Endothelial cell (in vitro differentiated cells): ENCODE measurements at places on chromosomes 1 and 21. TPM values are rescaled to one million over a fixed set of nuclear protein-coding genes. Genes with fewer than 3 reads are reported as not detected.

GNG12 gene
- total RNA-seq: 26.2 TPM

GRCh38 chr1:213385806-213386324 lies 334.8 kb downstream of the RPS6KC1 start:
- DNase-seq: no peak
- H3K4me3 ChIP-seq: no peak overlapping the region
- no peak overlapping the region for H3K27ac ChIP-seq
- H3K27me3 ChIP-seq: peaks cover 2% of the 10 kb centered on the region

DNA sequence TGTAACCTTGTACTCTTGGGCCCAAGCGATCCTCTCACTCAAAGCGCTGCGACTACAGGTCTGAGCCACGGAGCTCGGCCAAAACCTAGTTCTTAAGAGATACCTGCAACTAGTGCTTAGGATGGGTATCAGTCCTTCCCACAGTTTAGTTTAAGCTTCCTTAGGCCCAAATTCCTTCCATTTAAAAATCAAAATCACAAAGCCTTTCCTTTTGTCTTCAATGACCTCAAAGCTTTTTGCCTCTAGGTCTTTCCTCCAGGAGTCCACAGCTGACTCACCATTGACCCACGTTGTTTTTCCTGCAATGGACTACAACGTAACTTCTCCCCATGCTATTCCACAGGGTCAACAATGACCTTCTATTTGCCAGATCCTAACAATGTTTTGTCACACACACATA lies 64.0 kb downstream of the APP start:
- peaks cover 42% of the 10 kb centered on the region for H3K36me3 ChIP-seq
- no peak overlapping the region for H3K27ac ChIP-seq

DNA sequence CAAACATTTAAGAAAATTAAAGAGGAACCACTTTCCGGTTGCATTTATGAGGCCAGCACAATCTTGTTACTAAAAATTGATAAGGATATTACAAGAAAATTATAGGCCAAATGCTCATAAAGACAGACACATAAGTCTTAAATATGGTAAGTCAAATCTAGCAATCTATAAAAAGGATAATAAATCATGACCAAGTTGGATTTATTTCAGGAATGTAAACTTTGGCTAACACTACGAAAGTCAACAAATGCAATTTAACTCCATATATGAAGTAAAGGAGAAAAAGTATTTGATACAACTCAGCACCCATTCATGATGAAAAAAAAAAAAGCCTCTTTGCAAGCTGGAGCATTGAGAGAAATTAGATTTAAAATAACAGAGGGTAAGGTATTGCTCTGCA lies 6.3 kb downstream of the HHAT start:
- no peaks in the 10 kb centered on the region for H3K36me3 ChIP-seq
- H3K27ac ChIP-seq: no peak overlapping the region
- H3K27me3 ChIP-seq: peaks cover 6% of the 10 kb centered on the region
- H3K4me3 ChIP-seq: no peak overlapping the region

DNA sequence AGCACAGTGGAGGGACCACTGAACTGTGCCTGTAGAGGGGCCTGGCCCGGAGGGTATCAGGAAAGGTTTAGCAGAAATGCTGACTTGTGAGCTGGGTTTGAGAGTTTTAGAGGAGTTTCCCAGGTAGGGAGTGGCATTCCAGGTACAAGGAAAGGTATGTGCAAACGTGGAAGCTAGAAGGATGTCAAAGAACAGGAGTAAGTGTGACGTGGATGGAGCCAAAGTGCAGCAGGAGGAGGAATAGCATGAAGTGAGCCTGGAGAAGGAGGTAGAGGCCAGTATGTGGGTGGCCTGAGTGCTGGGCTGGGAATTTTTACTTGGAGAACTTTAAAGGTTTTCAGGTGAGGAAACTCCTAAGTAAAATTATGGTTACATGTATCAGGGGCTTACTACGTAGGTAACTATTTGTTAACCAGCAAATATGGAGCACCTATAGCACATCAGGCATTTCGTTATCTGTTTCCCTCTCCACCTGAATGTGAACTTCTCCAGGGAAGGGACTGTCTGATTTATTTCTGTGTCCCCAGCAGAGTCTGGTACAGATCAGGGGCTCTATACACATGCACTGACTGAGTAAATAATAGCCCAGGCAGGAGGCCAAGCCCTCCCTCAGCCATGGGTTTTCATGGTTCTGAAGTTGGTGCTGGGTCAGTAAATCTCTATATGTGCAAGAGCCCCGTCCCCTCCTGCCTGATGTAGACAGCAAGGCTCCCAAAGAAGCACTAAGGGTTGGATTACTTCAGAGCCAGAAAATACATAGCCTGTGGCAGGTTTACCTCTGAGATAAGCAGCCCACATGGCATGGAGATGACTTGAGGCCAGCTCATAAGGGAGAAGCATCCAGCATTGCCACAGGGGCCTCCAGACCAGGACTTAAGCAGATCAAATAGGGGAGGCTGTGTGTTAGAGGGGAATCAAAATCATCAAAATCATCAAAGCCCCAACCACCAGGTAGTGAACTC lies 43.4 kb downstream of the CDCP2 start:
- no peak overlapping the region for H3K27ac ChIP-seq
- no peak overlapping the region for H3K4me3 ChIP-seq
- H3K36me3 ChIP-seq: no peaks in the 10 kb centered on the region
- peaks cover 11% of the 10 kb centered on the region for H3K4me1 ChIP-seq
- no peak for DNase-seq

MEF2D gene
- total RNA-seq: 45.2 TPM

GRCh38 chr1:66940981-66941380 lies 16.2 kb downstream of the MIER1 start:
- DNase-seq: no peak
- peaks cover 7% of the 10 kb centered on the region for H3K4me1 ChIP-seq
- peaks cover 2% of the 10 kb centered on the region for H3K27me3 ChIP-seq
- no peak overlapping the region for H3K27ac ChIP-seq

- peak overlapping the region; percentile 75 for H3K27ac ChIP-seq
- H3K4me1 ChIP-seq: peaks cover 21% of the 10 kb centered on the region
- H3K36me3 ChIP-seq: peaks cover 5% of the 10 kb centered on the region
- no peak for DNase-seq
Measured at GRCh38 chr1:15618077-15618654, 908 bp downstream of the DDI2 start.

DNA sequence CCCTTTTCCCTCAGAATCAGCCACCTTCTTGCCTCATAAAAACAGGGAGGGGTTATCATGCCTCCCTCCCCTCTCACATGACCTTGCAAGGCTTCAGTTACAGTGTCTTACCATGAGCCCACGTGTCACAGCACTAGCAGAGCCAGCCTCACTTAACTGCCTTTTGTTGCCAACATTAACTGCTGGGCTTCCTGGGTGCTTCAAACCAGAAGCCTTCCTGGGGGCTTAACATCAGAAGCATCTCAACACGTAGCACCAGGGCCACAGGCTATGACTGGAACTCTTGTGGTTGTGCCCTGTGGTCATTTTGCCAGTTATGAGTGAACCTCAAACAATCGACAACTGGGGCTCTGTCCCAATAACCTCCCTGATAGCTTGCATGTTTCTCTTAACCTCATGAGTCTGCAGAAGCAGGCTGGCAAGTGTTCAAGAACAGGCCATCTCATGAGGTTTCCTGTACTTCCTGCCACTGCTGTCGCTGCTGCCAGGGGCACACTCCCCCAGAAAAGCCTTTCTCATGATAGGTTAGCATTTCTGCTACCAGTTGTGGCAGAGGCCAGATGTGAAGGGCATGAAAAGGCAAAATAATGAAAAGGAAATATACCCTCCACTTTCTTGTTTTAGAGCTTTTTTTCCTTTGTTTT lies 132.2 kb downstream of the GLUL start:
- H3K4me3 ChIP-seq: no peak overlapping the region
- H3K4me1 ChIP-seq: no peaks in the 10 kb centered on the region
- DNase-seq: no peak
- peaks cover 2% of the 10 kb centered on the region for H3K27me3 ChIP-seq
- no peak overlapping the region for H3K27ac ChIP-seq

HSPA13 gene
- 37.0 TPM for total RNA-seq

- peak overlapping the region; percentile 79 for H3K27ac ChIP-seq
- H3K4me1 ChIP-seq: peaks cover 14% of the 10 kb centered on the region
- peaks cover 1% of the 10 kb centered on the region for H3K27me3 ChIP-seq
Measured at GRCh38 chr1:184051138-184051484, 419 bp upstream of the TSEN15 start.

GRCh38 chr1:3787349-3787715 lies 9.0 kb downstream of the LRRC47 start:
- no peak for DNase-seq
- peak overlapping the region; percentile 24 for H3K27ac ChIP-seq
- H3K27me3 ChIP-seq: peaks cover 6% of the 10 kb centered on the region

- peaks cover 3% of the 10 kb centered on the region for H3K4me1 ChIP-seq
- peak; percentile 54 for DNase-seq
- H3K27ac ChIP-seq: no peak overlapping the region
- no peak overlapping the region for H3K4me3 ChIP-seq
- peaks cover 2% of the 10 kb centered on the region for H3K27me3 ChIP-seq
Measured at GRCh38 chr21:39125752-39126485, 57.3 kb downstream of the PSMG1 start.

DNA sequence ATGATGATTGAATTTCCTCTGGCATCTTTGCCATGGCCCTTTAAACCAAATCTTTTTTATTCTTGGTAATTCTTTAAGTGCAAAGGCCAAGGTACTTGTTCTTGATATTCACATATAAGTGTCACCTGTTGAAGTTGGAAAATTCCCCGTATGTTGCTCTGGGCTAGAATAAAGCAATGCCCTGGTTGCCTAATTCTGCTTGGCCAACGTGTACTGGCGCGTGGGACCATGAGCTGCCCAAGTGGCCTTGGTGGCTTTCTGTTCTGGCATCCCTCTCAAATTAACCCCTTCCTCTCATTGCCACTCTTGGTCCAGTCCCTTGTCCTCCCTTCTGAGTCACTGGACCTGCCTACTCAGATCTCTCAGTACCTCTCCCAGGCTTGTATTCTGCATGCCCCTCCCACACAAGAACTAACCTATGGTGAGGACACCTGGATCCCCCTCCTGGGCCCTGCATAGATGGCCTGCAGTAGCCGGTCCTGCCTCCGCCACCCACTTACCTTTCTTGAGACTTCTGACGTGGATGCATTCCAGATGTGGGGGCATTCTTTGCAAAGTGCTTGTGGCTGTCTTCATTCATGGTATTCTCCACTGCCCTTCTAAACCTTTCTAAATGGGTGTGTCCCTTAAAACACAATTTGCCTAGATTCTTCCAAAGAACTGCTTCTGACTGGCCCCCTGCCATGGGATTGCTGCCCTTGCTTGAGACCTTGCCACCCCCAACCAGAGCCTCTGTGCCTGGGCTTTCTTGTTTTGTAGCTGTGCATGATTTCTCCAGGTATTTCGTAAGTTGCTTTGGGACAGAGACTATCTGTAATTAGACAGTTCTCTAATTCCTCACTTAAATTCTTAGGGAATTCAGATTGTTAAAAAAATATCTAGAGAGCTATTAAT lies 152.4 kb downstream of the GALNT2 start:
- no peak overlapping the region for H3K4me3 ChIP-seq
- H3K27ac ChIP-seq: no peak overlapping the region
- DNase-seq: no peak
- peaks cover 13% of the 10 kb centered on the region for H3K4me1 ChIP-seq

GRCh38 chr1:172640111-172640510 lies 18.8 kb upstream of the FASLG start:
- H3K27ac ChIP-seq: no peak overlapping the region
- peaks cover 4% of the 10 kb centered on the region for H3K36me3 ChIP-seq
- peaks cover 8% of the 10 kb centered on the region for H3K4me1 ChIP-seq
- DNase-seq: no peak

DNA sequence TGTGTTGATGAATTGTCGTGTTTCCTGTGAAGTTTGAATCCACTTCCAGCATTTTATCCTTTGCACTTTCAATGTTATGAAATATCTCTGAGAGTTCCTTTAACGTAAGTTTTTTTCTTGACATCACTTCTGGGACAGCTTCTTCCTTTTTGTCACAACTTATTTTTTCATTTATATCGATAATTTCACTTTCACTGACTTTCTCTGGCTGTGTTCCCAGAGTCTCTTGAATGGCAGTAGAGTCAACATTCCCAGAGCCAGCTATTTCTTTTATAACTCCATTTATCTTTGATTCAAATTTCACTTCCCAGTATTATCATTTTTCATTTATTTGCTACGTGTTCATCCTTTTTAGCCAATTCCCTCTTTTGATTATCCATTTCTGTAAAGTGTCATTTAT lies 256.5 kb downstream of the PAPPA2 start:
- no peak overlapping the region for H3K4me3 ChIP-seq
- H3K36me3 ChIP-seq: no peaks in the 10 kb centered on the region
- H3K27me3 ChIP-seq: no peaks in the 10 kb centered on the region
- no peak for DNase-seq
- H3K27ac ChIP-seq: no peak overlapping the region
